Stimulated activated CD8-positive, alpha-beta memory T cell treated with anti-CD3 and anti-CD28 coated beads, Interleukin-15, amount 100 ng/mL, for 24 hours (primary cell): ENCODE measurements at places on chromosomes 4 and X.

DNA sequence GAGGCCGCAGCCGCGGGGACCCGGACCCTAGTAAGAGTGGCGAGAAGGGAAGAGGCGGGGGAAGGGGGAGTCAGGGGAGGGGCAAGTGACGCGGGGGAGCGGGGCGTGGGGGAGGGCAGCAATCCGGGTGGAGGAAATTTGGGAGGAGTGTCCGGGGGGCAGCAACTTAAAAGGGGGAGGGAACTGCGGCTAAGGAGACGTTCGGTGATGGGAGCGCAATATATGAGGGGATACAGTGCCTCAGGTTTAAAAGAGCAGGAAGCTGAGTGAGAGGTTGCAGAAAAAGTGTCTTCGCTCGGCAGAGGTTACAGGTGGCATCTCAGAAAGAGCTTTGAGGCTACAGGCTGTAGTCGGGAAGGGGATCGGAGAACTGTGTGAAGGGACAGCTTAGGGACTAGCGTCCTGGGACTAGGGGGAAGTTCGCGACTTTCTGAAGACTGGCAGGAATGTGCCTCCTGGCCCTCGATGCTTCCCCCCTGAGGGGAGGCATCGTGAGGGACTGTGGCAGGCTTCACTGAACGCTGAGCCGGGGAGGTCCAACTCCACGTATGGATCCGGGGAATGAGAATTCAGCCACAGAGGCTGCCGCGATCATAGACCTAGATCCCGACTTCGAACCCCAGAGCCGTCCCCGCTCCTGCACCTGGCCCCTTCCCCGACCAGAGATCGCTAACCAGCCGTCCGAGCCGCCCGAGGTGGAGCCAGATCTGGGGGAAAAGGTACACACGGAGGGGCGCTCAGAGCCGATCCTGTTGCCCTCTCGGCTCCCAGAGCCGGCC lies 519 bp downstream of the FOXO4 start:
- DNase-seq: no peak

GRCh38 chrX:19682712-19683331 lies 167.5 kb upstream of the MAP3K15 start:
- DNase-seq: peak; percentile 13

GRCh38 chr4:184807797-184808712 lies 17.7 kb downstream of the ACSL1 start:
- DNase-seq: no peak

DNA sequence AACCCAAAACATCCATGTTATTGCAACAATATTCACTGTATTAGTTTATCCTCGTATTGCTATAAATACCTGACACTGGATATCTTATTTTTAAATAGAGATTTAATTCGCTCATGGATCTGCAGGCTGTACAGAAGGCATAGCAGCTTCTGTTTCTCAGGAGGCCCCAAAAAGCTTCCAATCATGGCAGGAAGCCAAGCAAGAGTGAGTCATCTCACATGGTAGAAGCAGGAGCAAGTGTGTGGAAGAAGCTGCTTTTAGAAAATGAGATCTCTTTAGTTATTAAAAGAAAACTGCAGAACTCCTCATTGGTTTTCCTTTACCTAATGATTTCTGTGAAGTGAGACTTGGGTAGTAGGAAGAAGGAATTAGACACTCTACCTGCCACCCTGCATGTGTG lies 16.4 kb downstream of the ZNF732 start:
- DNase-seq: no peak

DNA sequence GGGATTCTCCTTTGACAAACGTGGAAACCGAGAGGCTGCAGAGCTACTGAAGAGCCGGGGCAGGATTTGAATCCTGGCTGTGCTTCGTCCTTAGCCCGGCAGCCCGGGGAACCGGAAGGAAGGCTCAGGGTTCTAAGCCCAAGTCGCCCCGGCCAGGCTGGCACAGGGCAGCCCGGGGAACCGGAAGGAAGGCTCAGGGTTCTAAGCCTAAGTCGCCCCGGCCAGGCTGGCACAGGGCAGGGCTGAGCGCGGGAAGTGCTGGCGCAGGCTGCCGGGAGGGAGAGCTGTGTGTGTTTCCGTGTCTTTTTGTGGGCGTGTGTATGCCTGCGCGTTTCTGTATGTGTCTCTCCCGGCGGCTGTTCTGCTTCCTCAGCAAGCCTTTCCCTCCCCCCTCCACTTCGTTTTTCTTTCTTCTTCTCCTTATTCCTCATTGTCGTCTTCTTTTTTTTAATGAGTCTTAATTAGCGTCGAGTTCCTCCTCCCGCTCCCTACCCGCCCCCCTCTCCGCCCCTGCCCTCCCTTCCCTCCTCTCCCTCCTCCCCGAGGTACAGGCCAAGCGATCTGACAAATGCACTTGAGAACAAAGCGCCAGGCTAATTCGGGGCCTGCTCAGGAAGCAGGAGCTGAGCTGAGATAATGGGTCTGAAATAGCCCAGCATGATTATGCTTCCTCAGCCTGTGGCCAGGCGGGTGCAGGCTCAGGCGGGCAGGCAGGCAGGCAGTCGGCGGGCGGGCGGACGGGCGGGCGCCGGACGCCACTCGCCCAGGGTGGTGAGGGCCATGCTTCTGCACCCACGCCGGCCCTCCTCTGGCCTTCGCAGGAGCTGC lies 65.9 kb downstream of the EFNB1 start:
- DNase-seq: no peak

DNA sequence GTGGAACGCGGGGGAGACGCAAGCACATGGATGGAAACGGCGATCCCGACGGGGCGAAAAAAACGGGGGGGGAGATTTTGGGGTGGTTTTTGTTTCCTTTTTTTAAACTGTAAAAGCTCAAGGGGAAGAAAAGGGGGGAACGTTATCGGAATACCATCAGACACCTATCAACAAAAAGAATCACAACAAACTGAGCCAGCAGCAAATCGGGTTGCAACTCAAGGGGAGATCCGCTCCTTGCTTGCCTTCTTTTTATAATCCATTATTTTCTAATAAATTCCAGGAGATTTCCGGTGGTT lies 616 bp downstream of the MAML3 start:
- no peak for DNase-seq

DNA sequence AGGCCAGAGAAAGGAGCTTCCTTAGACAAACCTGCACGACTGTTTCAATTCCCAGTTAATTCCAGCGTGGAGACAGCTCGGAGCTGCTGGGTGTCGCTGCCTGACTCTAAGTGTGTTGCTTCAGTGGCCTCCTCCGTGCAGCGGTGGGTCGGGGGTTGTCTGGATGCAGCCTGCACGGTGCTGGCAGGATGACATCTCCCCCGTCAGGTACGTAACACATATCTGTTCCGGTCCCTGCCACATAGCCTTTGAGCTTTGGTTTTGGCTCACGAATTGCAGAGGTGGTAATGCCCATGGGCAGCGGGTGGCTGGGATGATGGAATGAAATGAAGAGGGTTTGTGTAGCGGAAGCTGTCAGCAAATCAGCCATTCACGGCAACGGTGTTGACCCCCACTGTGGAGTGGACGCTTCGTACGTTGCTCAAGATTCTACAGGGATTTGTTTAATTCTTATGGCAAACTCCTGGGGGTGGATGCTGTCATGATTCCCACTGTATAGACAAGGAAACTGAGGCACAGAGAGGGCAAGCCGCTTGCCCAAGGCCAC lies 33.7 kb upstream of the HMX1 start:
- no peak for DNase-seq

DNA sequence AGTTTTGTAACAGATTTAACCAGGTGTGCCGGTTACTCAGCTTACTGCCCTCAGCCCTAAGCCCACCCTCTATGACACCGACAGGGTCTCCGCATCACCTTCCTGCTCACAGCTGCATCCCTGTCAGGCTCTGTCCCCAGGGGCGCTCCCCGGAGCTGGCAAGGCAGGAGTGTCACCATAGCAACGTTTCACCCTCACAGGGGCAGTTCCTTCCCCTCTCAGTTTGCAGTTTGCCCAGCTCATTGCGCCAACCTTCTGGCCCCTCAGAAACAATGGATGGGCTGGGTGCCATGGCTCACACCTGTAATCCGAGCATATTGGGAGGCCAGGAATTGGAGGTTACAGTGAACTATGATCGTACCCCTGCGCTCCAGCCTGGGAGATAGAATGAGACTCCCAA lies 42.6 kb downstream of the RGS12 start:
- no peak for DNase-seq

GRCh38 chr4:52595001-52595400 lies 64.1 kb downstream of the USP46 start:
- no peak for DNase-seq

DNA sequence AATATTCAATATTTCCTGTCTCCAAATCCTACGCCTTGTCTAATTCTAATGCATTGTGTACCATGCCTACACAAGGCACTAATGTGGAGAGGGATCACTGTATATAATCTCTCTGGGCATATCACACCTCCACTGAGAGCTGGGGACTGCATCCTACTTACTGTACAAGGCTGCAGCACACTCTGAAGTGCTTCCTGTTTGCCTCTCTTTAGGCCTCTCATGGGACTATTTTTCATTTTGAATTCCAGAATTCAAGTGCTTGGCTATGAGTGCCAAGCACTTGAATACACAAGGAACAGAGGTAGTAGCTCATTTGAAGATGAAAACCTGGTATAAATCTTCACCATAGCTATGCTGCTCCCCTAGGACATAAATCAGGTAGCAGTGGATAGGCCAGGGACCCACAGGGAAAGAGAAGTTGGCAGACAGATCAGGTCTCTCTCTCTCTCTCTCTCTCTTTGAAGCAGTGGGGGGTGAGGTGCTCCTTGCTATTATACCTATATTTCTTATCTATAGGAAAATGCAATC lies 229.7 kb upstream of the MBNL3 start:
- no peak for DNase-seq

- no peak for DNase-seq
Observed at GRCh38 chrX:129808829-129809796, 29.4 kb downstream of the SASH3 start.

DNA sequence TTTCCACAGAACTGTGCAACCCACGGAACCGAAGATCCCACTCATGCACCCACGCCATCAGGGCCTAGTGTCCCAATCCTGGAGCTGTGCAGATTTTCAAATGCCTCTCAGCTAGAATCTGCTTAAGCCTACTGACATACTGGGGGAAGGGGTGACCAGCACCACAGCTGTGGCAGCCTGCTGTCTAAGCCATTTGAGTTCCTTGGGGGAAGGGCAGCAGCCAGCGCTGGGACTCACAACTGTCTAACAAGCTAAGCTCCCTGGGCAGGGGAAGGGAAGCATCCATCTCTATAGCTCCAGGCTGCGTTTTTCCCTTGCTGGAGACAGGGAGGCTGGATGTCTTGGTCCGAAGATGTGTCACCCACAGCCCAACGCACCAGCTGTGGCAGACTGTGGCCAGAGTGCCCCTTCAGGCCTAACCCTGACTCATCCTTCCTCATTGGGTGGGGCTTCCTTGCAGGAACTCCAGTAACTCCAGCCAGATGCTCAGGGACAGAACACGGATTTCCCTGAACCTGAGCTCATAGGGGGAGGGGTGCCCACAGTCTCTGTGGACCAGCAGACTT lies 194.8 kb downstream of the CHRDL1 start:
- DNase-seq: no peak

- no peak for DNase-seq
Observed at GRCh38 chr4:109332926-109333464, 30.5 kb upstream of the COL25A1 start.

DNA sequence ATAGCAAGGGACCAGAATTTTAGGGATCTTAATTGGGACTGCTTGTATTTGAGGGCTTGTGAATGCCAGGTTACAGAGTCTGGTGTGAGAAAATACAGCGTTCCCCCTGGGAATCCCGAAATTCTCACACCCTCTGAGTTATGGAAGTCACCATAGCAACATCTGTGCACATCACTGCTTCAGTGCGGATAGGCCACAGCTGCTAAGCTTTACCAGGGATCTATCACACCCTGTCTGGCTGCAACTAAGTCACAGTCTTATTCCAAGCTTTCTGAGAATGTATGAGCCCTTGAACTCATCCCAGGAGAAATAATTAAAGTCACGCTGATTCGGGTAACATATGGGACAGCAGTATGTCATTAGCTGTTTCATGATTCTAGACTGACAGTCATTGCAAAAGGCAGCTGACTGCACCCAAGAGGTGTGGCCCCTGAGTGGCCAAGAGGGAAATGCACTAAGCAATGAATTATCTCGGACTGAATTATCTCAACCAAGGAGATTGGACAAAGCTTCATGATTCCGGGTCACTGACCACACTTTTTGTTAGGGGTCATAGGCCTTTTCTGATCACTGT lies 46.7 kb upstream of the BTC start:
- no peak for DNase-seq

DNA sequence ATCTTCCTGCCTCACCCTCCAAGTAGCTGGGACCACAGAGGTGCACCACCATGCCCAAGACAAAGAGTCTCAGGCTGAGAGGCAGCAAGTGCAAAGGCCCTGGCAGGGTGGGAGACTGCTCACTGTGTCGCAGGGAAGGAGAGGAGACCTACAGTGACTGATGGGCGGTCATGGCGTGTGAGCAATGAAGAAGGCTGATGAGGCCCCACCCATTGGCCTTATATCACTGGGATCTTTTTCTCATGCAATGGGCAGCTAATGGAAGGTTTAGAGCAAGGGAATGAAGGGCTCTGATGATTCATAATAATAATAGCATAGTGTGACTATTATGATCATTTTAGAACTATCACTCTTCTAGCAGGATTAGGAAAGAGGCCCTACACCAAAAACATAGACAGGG lies 20.9 kb downstream of the FAM9C start:
- no peak for DNase-seq

GRCh38 chr4:7531640-7531994 lies 96.9 kb upstream of the PSAPL1 start:
- DNase-seq: no peak

GRCh38 chr4:118279920-118280432 lies 72.8 kb downstream of the PRSS12 start:
- no peak for DNase-seq

DNA sequence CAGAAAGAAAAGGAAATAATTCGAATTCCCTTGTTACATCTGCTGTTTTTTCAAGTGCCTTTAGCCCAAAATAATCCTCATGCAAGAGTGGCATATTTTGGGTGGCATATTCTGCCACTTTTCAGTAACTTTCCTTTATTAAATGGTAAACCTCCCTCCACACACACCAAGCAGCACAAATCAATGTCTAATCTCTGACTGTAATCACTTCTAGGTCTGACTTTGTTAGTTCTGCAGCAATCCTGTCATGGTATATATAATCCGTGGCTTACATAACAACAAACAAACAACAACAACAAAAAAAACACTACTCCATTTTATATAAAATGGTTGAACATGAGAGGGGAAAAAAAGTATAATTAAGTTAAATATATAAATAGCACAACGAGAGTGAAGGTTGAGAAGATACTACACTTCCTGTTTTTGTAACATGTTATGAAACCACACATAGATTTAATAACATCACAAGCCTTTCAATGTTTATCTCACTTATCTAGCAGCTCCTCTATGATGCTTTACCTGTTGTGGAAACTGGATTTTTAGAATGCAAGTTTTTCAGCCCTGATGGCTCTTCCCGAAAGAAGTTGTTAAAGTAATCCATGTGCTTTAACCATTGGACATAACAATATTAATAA lies 715.4 kb downstream of the GRXCR1 start:
- DNase-seq: no peak

DNA sequence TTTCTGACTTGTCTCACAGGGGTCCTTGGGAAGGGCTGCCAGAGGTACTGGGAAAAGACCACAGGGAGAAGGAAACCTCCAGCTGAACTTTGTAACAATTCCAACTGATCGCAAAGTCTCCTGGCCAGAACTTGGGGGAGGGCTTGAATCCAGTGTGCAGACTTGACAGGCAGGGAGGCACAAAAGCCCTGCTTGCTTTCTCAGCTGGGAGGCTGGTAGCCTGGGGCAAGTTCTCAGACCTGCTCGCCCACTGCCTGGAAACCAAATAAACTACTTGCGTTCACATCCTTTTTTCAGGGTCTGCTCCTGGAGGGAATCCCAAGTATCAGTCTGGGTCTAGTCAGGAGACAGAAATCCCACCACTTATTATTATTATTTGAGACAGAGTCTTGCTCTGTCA lies 48.0 kb upstream of the CASK start:
- DNase-seq: no peak

GRCh38 chr4:90027565-90027964 lies 99.6 kb upstream of the CCSER1 start:
- no peak for DNase-seq
